Adipocyte (in vitro differentiated cells): ENCODE measurements at places on chromosomes 6 and 20.
A peak's percentile ranks its signal among the peaks of the same experiment; 100 is the strongest.

DNA sequence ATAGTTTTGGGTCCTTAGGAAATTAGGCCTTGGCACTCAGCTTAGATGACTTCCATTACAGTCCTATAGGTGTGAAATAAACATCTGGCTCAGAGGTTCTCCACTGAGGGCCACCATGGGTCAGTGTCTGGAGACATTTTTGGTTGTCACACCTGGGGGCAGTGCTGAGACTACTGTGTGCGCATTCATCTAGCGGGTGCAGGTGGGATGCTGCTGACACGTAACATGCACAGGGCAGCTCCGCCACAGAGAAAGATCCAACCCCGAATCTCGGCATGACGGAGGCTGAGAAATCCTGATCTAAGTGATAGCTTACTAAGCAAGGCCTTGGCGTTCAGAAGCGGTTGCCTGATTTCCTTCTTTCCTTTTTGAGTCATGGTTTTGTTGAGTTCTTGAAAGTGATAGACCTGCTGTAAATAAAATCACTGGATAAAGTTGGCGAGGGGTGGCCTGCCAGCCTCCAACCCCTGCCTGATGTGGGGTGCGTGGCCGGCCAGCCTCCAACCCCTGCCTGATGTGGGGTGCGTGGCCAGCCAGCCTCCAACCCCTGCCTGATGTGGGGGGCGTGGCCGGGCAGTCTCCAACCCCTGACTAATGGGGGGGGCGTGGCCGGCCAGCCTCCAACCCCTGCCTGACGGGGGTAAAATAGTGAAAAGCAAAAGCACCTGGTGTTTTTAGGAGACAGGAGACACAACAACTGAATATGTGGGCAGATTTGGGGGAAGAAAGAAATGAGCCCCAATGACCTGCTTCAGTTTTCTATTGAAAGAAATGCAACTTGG lies 158.1 kb downstream of the CDH26 start:
- no peak for DNase-seq

GRCh38 chr6:84379142-84379541 lies 151.7 kb upstream of the CEP162 start:
- DNase-seq: no peak

DNA sequence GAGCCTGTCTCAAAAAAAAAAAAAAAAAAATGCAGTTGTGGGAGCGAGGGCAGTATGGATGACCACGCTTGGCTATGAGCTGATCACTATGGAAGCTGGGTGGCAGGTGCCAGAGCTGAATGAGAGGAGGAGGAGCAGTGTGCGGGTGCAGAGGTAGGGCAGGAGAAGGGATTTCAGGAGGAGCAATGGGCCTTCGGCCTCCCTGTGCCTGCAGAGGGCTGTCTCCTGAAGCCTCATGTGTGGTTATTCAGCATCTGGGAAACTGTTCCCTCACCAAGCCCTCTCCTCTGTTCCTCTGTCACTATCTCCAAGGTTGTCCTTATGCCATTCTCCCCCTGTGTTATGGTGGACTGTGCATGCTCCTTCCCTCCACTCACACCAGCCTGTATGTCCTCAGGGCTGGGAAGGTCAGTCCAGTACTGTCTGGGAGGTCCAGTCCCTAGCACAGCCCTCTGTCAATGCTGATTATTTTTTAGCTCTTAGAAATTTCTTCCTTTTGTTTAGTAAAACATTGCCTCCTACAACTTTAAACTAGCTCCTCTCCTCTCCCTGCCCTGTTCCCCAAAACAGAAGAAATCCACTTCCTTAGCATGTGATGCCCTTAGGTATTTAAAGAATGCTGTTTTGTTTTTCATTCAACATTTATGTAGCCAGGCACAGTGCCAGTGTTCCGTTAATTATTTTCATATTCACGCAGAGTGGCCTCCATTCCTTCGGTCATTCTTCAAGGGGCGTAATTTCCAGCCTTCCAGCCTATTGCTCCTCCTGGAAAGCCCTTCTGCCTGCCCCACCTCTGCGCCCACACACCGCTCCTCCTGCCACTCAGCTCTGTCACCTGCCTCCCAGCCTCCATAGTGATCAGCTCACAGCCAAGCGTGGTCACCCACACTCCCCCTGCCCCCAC lies 48.9 kb downstream of the CNBD2 start:
- DNase-seq: peak; percentile 87

DNA sequence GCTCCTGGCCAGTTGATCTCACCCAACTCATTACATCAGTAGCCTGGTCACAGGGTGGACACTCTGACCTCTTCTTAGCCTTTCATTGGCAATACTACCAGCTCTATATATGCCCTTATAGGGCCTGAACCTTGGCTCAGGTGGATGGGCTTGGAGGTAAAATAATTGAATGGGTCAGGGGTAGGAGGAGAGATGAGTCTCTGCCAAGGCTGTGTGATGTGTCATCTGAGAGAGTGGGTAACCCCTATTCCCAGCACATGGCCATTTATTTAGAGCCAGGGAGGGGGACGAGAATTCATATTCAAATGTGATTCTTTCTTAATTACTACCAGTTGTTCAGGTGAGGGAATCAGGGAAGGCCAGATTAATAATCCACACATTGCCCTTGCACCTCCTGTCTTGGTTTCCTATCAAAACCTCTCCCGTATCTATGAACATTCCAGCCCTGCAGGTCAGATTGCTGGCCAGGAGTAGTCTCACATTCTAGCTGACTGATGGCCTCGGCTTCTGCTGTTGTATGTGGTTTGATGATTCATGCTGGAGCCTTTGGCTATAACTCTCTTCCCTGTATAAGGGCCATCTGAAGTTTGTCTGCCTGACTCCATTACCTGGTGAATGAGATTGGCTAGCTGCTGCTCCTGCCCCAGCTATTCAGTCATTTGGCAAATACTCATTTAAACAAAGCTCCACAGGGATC lies 13.4 kb downstream of the C20orf173 start:
- DNase-seq: peak; percentile 68

- peak; percentile 63 for DNase-seq
Measured at GRCh38 chr6:155301867-155302266, 12.4 kb downstream of the TFB1M start.

DNA sequence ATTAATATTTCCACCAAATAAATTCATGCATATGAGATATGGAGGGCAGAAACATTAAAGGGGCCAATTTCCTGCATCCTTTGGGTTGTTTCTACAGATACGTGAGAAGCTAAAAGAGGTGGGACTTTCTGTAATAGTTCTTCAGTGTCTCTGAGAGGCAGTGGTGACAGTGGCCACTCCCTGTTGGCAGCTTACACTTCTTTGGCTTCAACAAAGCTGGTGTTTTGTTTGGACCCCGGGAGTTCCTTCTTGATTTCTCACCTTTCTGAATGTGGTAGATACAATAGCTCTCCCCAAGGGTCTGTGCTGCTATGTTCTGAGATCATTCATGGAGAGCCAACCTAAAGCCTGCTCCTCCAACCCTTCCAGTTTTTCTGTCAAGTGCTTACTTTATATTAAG lies 7.8 kb downstream of the PLCB1 start:
- DNase-seq: no peak

- DNase-seq: peak; percentile 69
Measured at GRCh38 chr6:13696226-13696625, 15.4 kb downstream of the RANBP9 start.

DNA sequence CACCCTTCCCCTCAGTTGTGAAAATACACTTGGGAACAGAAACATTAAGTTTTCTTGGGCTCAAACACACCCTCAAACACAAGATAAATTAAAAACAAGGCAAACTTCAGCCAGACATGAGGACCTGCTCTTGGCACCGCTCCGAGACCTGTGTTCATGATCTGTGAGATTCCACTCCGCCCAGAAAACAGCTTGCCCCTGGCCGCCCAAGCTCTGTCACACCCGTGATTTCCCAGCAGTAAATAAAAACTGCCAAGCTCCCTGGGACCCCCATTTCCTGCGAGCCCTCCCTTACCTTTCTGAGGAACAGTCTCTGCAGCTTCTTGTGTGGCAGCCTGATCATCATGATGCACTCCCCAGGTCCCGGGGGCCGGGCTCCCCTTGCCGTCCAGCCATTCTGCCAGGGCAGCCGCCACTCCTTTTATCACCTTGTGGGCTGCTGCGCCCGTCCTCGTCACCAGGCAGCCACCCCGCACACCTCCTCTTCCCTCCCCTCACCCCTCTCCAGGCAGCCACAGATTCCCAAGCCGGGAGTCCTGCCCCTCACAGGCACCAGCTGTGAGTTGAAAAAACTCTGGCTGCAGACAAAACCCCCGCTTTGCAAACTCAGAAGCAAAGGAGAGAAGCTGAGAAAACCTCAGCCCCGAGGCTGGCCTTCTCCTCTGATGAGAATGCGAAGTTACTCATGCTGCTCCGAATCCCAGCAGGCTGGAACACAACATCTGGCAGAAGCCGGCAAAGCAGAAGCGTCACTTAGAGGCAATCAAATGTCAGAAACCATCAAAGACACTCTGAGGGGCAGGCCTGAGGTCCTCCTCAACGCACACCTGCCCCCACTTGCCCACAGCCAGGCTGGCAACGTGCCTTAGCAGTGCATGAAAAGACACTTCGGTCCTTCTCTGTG lies 130.4 kb upstream of the RPS6KA2 start:
- DNase-seq: peak; percentile 62

GRCh38 chr6:144951730-144952437 lies 666.7 kb downstream of the UTRN start:
- DNase-seq: no peak

DNA sequence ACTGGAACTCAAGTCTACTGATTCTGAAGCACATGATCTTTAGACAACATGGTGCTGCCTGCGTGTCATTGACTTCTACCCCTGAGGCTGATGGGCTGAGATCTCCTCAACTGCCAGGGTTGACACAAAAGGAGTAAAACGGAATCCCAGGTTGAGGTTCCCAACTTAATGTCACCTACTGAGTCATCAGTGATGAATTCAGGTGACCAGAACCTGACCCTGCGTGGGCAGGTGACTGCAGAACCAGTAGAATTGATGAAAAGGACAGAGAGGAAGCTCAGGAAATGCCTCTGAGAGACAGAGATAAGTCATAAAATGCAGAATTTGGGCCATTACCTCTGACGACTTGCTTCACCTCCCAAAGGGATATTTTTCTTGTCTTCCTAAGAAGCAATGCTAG lies 7.7 kb upstream of the KIZ start:
- DNase-seq: no peak
